ENCODE measurements at places on chromosomes 4 and X.

GRCh38 chr4:112807083-112807482 is 170.1 kb downstream of the LARP7 start:
- no peak for DNase-seq

- no peak for DNase-seq
These were observed 19.1 kb upstream of the ARX start for GRCh38 chrX:25034889-25035288.

GRCh38 chr4:144582975-144583374 is 63.0 kb upstream of the HHIP start:
- DNase-seq: no peak

DNA sequence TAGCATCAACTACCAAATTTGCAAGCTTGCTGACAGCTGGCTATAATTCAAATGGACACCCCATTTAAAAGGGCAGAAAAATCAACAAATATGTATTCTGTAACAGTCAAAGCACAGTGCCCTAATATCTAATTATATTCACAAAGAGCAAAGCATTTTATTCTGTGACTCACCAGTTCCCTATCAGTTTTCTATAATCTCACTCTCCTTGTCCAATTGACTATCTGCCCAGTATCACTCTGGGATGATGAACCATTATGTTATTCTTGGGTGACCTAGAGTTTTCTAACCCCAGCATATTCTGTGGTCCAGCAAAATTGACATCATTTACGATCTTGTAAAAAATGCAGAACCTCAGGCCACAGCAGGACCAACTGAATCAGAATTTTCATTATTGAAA is 82.0 kb upstream of the FREM3 start:
- no peak for DNase-seq

GRCh38 chr4:99968330-99968729 is 18.3 kb upstream of the H2AZ1 start:
- no peak for DNase-seq

DNA sequence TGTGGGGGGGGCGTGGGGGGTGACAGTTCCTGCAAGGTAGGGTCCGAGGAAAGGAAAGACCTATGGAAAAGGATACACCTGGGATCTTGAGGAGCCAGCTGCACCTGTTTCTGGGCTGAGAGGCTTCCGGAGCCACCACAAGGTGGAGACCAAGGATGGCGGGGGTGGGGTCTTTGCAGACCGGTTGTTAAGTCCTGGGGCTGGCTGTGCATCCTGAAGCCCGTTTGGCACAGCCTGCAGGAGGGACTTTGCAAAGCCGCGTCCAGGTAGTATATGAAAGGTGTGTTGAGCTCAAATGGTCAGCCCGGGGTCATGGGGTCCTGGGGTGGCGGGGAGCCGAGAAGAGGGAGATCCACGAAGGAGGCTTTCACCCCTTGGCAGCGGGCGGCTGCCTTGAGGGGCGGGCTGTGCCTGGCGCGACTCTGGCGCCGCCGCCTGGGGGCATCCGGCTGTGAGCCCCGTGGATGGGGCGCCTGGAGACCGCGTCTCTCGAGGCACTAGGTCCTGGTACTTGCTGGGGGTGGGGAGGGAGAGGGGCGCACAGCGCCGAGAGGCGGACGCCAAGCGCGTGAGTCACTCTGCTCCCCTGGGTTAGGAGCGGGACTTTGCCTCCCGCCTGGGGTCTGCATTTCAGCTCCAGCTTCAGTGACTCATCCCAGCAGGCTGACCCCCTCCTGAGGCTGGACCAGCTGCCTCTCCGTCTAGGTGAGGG is 58.2 kb upstream of the DYNLT3 start:
- peak; percentile 1 for DNase-seq

DNA sequence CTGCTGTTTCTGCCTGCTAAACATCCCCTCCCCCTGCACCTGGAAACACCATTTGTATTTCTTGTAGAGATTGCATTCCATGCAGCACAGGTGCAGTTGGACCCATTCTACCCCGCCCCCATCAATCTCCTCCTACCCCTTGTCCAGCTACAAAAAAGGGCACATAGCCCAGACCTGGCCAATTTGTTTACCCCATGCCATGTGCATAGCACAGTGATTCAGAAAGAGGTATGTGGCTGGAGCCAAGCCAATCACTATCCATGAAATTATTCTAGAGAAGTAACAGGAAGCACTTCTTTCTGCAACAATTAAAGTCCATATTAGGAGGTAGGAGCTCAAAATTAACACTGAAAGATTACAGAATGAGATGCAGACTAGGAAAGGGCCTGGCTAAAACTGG is 20.2 kb upstream of the TMEM184C start:
- DNase-seq: peak; percentile 68

DNA sequence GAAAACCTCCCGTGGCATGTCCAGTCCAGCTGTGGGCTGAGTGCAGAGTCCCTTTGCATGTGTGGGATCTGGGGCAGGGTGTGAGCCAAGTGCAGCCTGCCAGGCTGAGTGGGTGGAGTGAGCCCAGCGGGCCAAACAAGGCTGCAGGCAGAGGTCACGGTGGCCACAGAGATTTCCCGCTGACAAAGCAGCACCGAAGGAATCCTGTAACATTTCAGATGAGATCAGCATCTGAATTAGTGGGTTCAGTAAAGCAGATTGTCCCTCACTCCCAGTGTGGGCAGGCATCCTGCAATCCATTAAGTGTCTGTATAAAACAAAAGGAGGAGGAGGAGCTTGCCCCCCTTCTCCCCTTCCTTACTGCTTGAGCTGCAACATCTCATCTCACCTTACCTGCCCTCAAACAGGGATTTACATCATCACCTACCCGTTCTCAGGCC is 324.4 kb downstream of the FAT4 start:
- no peak for DNase-seq

DNA sequence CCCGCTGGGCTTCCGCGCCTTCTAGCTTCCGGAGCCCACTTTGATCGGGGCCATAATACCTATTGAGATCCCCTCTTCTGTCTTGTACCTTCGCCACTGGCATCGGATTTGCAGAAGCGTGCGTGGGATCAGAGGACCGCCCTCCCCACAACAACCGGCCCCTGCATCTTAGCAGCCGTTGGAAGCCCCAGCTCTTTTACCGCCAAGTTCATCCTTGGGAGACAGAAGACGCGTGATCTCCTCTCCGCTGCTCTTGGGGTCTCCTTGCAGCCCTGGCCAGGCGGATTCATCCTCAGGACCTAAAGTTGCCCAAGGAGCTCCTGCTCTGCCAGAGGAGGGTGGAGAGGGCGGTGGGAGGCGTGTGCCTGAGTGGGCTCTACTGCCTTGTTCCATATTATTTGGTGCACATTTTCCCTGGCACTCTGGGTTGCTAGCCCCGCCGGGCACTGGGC is 1.6 kb downstream of the SLIT2 start:
- DNase-seq: no peak

DNA sequence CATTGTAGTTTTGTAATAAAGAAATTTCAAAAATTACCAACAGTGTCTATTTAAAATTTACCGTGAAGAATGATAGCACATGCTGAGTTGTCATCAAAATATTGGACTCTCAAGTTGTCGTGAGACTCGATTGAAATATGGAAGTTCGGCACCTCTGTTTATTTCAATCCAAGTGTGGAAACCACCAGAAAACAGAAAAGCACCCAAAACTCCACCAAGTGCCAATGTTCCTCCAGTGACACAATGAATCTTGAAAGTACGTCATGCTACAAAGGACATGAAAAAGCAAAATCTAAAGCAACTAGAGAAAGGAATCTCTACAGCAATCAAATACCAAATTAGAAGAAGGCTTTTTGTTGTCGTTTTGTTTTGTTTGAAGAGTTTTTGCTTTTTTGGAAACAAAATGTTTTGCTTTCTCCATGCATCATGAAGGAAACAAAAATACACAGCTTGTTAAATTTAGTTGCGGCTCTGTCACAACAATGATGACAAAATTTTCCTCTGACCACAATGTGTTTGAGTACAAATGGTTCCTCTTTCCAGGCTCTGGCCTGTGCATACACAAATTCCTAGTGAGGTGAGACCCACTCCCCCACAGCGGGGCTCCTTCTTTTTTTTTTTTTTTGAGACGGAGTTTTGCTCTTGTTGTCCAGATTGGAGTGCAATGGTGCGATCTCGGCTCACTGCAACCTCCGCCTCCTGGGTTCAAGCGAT is 9.6 kb upstream of the IL13RA1 start:
- DNase-seq: no peak

- DNase-seq: no peak
These were observed 77.3 kb downstream of the SMIM20 start for GRCh38 chr4:25991340-25991739.

DNA sequence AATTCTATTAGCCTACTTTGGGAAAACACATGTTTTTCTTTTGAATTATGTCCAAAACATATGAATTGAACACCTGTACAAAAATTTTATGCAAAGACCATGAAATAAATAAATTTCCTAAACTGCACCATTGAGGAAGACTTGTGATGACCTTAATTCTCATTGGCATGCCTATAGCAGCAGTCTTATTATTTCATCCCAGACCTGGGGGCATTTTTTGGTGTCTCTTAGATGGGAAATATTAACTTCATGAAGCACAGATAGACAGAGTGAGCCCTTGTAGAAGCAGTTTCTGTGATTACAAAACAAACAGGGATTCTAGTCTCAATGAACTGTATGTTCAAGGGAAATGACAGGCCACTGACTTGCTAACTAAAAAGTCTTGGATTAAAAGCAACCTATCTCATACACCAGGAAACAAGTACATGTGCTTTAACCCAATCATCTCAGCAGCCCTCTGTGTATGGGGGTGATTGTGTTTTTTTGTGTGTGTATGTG is 32.0 kb upstream of the HPGD start:
- no peak for DNase-seq

- DNase-seq: peak; percentile 38
These were observed 3.1 kb downstream of the JADE1 start for GRCh38 chr4:128812442-128813235.

- DNase-seq: no peak
These were observed 153.1 kb downstream of the AMELX start for GRCh38 chrX:11446336-11446735.

DNA sequence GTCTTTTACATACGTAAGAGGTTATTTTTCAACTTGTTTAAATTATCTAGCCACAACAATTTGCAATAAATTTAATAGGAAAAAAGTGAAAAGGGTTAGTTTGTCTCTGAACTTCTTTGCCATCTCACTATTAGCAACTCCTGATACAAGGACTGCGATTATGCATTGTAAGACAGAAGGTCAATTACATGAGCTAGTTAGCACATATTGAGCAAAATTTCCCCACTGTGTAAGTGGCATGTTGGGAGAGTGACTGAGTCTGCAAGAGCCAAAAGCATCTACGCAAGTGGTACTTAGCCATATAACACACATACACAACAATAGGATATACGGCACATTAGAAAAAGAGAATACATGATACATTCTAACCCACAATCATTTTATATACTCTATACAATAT is 927.2 kb downstream of the STPG2 start:
- DNase-seq: no peak

DNA sequence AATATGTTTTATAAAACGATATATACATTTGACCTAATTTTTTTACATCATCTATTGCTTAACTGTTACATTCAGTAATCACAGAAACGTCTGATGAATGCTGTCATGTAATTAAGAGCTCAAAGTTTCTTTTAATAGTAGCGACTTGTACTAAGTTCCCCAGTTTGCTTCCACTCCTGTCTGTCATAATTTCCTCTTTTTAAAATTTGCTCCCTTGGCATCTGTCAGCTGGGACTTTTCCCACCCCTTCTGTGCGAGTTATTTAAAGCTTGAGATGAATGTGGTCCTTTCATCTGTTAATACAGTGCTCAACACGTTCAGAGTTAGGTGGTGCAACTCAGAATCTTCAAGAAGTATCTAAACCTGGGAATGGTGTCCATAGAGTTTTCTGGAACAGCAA is 1.2 kb downstream of the RAP1GDS1 start:
- no peak for DNase-seq

- no peak for DNase-seq
These were observed 66.1 kb upstream of the EFNB1 start for GRCh38 chrX:68762766-68763165.

All from NCI-H1105 (cell line).